ENCODE measurements at places on chromosomes 11 and 22.

GRCh38 chr11:19089421-19089820, 27.5 kb upstream of the ZDHHC13 start:
- no peak for DNase-seq

DNA sequence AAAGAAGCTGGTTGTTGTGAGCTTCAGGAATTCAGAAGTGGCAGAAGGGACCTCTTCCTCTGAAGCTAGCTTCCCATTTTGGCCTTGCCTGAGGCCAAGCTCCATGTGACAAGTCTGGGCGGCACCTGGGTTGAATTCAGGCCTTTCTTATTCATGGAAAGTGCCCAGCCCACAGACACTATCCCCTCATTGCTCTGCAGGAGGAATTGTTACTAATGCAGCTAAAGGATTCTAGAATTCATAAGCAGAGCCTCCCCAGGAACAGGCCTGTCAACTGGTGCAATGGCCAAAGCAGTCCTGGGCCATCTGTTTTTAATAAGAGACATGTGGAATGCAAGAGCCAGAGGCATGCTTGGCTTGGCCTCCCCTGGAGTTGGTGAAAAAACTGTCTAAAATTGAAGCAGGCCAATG, 71.4 kb downstream of the SLC1A2 start:
- DNase-seq, result no peak

DNA sequence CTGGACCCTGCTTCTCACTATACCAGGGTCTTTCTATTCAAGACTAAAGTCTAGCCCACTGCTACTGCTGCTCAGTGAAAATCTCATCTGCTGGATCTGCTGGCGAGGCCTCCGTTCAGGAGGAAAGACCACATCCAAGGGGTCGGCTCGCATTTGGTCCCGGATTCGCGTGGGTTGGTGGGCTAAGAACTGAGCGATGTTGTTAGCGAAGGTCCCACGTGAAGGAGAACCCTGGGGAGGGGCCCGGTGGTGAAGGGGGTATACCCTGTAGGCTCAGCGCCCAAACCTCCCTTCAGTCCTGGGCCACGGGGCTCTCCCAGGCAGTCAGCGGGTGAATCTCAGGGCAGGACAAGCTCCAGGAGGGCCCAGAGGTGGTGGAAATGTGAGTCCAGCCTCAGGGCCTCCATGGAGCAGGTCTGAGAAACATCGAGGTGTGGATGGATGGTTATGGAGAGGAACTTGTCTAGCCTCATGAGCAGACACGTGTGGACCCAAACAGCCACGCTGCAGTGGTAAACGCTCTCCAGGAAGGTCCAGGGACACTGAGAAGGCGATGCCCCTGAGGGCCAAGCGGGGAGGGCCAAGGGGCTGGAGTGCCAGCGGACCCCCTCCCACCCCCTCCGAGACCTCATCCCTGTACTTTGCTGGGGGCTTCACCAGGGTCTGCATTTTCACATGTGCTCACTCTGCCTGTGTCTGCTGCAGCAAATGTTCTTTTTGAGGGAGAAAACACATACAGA, 152.3 kb downstream of the CTTN start:
- DNase-seq, result no peak

- DNase-seq, result no peak
These were observed 5.5 kb downstream of the C11orf21 start for GRCh38 chr11:2295971-2296912.

- DNase-seq, result no peak
These were observed 3.2 kb downstream of the TAF6L start for GRCh38 chr11:62774407-62774806.

DNA sequence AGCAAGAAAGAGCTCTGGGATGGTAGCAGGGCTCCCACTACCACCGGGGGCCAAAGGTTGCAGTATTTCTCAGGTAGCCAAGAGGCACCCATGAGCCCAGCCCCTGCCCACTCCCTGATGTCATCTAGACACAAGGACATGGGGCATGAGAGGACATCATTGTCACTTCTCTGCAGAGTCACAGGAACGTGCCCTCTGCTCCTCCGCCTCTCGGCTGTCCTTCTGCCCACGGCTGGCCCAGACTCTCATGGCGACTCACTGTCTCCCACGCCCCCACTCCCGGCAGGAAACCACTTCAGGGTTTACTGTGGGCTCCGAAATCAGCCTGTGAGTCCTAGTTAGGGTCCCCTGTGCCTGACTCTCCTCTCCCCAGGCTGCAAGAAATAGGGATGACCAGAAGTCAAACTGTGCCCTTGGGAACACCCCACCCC, 1.8 kb upstream of the GAL start:
- DNase-seq, result no peak

GRCh38 chr11:128956401-128957201, 13.9 kb upstream of the TP53AIP1 start:
- DNase-seq, result peak; percentile 63

DNA sequence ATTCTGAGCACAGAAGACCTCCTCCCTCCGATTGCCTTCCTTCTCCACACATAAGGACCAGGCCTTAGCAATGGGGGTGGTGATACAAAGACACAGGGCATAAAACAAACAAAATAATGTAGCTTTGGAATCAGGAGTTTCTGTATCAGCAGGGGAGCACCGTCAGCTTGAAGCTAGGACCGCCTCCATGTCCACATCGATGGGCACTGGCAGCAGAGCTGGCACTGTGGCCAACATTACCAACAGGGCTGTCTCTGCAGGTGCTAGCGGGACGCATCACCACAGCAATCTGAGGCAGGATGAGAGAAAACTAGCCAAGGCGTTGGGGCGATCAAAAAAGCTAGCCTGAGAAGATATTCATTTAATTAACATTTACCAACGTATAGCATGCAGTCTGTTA, 201.4 kb downstream of the MAML2 start:
- DNase-seq, result no peak
